Epithelial cell of proximal tubule (primary cell): ENCODE measurements at places on chromosomes 4 and X.

- no peak for DNase-seq
Measured at GRCh38 chrX:6151971-6152370, 76.7 kb downstream of the NLGN4X start.

DNA sequence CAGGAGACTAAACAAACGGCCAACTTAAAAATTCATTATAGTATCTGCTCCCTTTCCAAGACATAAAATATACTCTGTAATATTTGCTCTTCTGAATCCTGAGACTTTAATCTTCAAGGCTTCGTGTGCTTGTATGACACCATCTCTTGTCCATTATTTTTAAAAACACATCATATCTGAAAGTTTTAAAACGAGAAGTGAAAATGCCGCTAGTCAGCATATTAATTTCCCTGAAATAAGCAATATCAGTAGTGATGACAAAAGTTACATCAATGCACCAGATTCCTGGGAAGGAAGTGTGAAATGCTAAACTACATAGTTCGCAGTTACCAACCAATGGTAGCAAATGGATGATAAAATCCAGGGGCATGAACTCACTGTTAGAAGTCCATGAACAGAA is 66.8 kb upstream of the EXOC1L start:
- no peak for DNase-seq

GRCh38 chr4:111492496-111492895 is 652.8 kb upstream of the FAM241A start:
- DNase-seq: peak; percentile 3

- no peak for DNase-seq
Measured at GRCh38 chrX:108438110-108438623, at the start of gene COL4A6. Gene COL4A6, minus strand, starts transcription at chrX:108438422. Its CDS starts 226 bp downstream, at chrX:108438196.

DNA sequence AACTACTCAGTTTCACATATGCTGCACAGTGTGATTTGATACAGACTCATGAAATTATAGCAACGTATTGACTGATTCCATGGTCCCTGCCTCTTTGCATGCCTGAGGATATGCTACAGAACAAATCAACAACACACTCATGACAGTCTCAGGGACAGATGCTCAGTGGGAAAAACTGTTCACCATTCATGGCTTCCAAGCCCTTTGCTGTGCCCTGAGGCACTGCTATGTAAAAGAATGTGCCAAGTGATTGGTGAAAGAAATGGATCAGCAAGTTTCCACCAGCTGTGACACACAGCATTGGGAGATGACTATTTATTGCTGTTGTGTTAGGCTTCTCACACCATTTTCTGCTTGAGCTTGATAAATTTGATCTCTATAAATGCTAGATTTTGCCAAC is 825.6 kb upstream of the INTU start:
- no peak for DNase-seq

GRCh38 chr4:950136-951020 is 18.1 kb downstream of the TMEM175 start:
- DNase-seq: no peak

GRCh38 chrX:22135994-22136684 is 104.0 kb downstream of the PHEX start:
- DNase-seq: peak; percentile 84

DNA sequence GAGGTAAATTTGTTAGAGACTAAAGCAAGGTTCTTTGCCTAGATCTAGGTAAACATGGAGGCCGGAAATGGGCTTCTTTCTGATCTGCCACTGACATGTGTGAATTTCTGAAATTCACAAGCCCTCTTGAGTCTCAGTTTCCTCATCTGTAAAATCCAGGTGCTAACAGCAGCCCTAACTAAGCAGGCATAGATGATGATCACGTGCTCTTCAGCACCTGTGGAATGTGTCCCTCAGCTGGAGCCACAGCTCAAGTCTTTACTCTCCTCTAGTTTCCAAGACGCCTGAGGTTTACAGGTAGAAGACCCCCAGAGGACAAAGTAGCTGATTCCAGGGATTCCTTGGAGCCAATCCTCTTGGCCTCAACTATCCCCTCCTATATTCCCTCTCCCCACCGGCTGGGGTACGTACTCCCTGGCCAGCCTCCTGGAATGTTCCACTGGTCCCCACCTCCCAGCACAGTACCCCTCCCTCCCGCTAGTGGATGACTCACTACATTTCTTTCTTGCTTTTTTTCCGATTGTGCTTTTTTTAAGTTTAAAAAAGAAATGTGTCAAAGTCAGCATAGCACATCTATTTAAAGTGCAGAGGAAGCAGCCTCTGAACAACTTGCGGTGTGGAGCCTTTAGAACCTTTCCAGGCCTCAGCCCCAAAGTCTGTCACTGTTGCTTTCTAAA is 98.4 kb downstream of the PHKA2 start:
- DNase-seq: no peak
